CD4-positive, alpha-beta T cell treated with Interleukin-4 for 1 hour (primary cell): ENCODE measurements at places on chromosomes 5 and 9.

DNA sequence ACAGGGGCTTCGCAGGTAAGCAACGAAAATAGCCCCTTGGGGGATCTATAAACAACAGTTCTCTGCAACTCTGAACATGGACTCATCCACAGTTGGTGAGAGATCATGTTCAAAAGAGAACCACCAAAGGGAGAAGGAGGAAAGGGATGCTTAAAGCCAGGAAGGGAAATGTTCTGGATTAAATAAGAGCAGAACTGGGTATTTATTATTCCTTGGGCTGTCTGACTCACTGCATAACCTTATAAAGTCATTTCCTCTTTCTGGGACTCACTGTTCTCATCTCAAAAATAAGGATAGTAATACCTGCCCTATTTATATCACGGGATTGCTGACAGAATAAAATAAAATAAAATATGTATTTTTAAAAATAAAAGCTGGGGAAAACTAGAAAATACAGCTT is 11.2 kb upstream of the MARCHF3 start:
- no peak for DNase-seq

- DNase-seq = no peak
Measured at GRCh38 chr5:77920359-77921058, 144.4 kb upstream of the TBCA start.

DNA sequence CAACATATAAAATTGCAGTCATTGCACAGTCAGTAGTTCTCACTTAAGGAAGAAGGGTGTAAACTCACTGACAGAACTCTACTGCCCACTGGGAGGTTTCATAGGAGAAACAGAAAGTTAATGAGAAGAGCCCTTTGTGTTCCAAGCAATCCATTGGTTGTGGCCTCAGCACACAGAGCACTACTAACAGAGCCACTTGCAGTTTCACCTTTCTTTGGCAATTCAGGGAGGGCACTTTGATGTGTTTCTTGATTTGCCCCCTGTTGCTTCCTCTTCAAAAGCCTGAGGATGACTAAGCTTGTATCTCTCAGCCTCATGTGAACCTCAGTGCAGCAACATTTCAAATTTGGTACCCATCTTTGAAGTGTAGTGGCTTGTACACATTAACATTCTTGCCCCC is 409.4 kb downstream of the DMRTA1 start:
- DNase-seq = no peak

GRCh38 chr9:105836936-105837660 is 142.8 kb downstream of the TMEM38B start:
- no peak for DNase-seq

GRCh38 chr5:68746643-68747420 is 347.0 kb upstream of the SLC30A5 start:
- DNase-seq = no peak

GRCh38 chr5:14101922-14102321 is 41.2 kb upstream of the TRIO start:
- no peak for DNase-seq

DNA sequence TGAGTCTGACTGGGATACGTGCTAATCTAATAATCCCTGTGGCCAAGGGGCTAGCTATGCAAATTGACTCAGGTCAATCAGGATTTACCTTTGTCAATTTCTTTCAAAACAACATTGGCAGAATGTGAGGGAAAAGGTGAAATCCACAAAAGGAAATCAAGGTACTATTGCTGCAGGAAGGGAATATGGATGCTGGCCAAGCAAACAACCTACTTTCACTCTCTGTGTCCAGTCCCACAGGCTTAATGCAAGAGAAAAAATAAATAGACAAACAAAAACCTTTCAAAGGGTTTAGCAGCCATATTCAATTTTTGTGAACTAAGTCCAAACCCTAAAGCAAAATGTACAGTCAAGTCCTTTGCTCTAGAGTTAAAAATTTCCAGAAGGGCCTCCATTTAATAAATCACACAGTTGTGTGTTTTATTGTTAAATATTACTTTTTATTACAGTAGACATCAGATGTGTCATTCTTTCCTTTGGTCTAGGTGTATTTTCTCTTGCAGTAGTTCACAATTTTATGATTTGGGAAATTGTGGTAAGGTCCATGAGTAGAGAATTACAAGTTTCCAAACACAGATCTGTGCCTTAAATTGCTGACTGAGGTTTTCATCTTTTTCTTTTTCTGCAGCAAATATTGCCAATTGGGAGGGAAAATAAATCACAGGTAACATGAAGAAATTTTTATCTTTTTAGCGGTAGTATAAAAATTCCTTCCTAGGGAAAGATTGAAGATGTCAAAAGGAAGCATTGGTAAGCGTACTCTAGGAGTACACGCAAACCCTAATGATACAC is 309.1 kb downstream of the DMAC1 start:
- no peak for DNase-seq
